ENCODE measurements at places on chromosomes 6 and 20.

GRCh38 chr6:135030532-135031178 lies 24.0 kb downstream of the HBS1L start:
- H3K36me3 ChIP-seq = peaks cover 40% of the 10 kb centered on the region
- no peaks in the 10 kb centered on the region for H3K27me3 ChIP-seq
- no peaks in the 10 kb centered on the region for H3K4me1 ChIP-seq
- peak; percentile 13 for DNase-seq

DNA sequence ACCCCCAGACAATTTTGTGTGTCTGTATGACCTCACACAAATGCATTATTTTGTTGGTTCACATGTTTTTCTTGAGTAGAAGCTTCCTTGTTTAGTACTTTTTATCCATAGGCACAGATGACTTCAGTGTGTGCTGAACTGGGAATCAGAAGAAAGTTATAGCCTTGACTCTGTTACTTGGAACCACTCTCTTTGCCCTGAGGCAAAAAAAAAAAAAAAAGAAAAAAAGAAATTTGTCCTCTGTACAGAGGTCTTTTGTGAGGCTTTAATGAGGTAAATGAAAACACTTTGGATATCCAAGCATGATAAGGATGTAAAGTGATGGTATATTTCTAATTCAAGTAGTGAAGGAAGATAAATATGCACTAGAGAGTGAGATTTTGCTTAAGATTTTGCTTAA lies 51.9 kb downstream of the TRMT11 start:
- H3K4me1 ChIP-seq = no peaks in the 10 kb centered on the region
- H3K27me3 ChIP-seq = no peaks in the 10 kb centered on the region
- H3K27ac ChIP-seq = no peak overlapping the region

DNA sequence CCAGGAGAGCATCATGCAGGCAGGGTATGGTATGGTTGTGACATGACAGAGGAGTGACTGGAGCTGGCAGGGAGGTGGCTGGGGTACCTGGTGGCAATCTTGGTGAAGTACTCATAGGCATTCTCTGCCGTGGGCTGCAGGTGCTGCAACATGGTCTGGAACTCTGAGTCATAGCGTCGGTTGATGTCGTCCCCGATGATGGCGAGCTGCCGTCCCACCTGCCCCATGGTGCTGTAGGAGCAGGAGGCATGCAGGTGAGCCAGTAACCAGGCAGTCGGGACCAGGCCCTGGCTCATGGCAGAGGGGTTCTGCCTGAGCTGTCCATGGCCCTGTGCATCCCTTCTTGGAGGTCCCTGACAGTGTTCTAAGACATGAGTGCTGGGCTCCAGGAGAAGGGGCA lies 4.9 kb downstream of the BAK1 start:
- H3K36me3 ChIP-seq = peaks cover 51% of the 10 kb centered on the region
- no peak overlapping the region for H3K27ac ChIP-seq
- peaks cover 13% of the 10 kb centered on the region for H3K4me1 ChIP-seq
- DNase-seq = no peak

GRCh38 chr6:17064975-17065374 lies 36.9 kb upstream of the STMND1 start:
- H3K4me1 ChIP-seq = no peaks in the 10 kb centered on the region
- no peaks in the 10 kb centered on the region for H3K27me3 ChIP-seq
- no peak overlapping the region for H3K27ac ChIP-seq
- H3K4me3 ChIP-seq = no peak overlapping the region
- DNase-seq = no peak

DNA sequence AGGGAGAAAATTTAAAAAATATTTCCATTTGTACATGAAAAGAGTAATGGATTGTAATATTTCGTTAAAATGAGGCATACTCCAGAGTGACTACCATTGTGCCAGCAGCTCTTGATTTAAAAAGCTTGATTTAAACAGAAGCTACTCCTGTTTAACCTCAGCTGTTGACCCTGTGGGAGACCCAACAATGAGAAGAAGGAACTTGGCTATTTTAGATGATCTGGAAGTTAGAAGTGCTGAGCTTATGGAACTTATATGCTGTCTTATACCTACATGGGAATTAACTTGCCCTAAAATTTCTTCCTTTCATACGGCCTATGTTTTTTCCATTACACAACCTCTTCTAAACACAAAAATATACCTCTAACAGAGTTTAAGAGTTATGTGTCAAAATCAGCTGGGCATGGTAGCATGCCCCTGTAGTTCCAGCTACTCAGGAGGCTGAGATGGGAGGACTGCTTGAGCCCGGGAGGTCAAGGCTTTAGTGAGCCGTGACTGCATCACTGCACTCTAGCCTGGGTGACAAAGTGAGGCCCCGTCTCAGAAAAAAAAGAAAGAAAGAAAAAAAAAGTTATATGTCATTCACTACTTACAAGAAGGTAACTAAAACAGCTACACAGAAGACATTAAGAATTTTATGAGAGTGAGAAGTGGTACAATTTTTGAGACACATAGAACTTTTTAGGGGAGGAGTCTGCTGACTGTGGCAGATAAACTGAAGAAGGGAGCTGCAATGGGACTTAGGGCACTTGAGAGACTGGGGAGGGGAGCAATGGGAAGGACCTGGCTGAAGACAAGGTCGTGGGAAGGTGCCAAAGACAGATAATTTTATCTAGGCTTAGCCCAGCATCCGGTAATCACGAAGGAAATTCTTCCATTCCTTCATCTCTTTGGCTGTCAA lies 139.9 kb downstream of the MYB start:
- DNase-seq = no peak
- no peak overlapping the region for H3K27ac ChIP-seq
- no peaks in the 10 kb centered on the region for H3K36me3 ChIP-seq

GRCh38 chr20:21512634-21513180 lies 1.2 kb downstream of the NKX2-2 start:
- peak overlapping the region; percentile 67 for H3K4me3 ChIP-seq
- no peaks in the 10 kb centered on the region for H3K36me3 ChIP-seq
- peaks cover 94% of the 10 kb centered on the region for H3K27me3 ChIP-seq
- no peak overlapping the region for H3K27ac ChIP-seq
- peaks cover 35% of the 10 kb centered on the region for H3K4me1 ChIP-seq

DNA sequence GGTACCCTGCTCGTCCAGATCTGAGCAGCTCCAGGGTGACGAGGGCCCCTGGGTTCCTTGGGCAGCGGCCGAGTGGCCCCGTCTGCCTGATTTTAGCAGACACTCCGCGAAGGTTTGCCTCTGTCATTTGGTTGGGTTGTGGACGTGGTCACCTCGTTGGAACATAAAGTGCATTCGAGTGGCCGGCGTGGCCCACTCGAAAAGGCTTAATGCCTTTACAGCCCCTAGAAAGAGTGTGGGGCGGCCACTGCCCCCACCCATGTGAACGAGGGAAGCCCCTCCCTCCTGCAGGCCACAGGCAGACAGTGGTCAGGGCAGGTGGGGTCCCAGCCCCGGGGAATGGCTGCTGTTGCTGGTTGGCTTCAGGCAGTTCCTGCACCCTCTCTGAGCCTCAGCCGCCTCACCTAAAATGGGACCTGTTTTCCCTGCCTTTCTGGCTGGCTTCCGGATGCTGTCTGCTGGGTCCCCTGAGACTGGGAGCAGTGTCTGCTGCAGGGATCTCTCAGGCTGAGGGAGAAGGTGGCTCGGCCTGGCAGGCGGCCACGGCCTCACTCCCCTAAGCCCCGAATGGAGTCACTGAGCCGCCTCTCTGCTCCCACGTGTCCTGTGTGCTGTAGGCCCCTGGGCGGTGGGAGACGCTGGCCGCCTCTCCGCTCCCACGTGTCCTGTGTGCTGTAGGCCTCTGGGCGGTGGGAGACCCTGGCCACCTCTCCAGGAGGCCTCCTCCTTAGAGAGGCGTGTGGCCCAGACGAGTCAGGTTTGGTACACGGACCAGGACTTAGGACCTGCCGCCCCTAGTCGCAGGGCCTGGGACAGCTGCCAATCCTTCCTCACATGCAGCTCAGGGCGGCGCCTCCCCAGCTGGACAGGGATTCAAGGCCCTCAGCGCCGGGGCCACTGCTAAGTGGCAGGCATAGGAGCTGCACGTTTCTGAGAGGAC lies 233.0 kb downstream of the ERMARD start:
- H3K4me1 ChIP-seq = no peaks in the 10 kb centered on the region
- no peak overlapping the region for H3K27ac ChIP-seq
- H3K36me3 ChIP-seq = no peaks in the 10 kb centered on the region
- no peak overlapping the region for H3K4me3 ChIP-seq
- no peaks in the 10 kb centered on the region for H3K27me3 ChIP-seq
- DNase-seq = no peak

GRCh38 chr20:57964011-57964862 lies 254.4 kb upstream of the PMEPA1 start:
- H3K27ac ChIP-seq = no peak overlapping the region
- H3K36me3 ChIP-seq = no peaks in the 10 kb centered on the region
- DNase-seq = no peak
- H3K4me1 ChIP-seq = no peaks in the 10 kb centered on the region
- peak overlapping the region; percentile 12 for H3K4me3 ChIP-seq
- H3K27me3 ChIP-seq = peaks cover 43% of the 10 kb centered on the region

DNA sequence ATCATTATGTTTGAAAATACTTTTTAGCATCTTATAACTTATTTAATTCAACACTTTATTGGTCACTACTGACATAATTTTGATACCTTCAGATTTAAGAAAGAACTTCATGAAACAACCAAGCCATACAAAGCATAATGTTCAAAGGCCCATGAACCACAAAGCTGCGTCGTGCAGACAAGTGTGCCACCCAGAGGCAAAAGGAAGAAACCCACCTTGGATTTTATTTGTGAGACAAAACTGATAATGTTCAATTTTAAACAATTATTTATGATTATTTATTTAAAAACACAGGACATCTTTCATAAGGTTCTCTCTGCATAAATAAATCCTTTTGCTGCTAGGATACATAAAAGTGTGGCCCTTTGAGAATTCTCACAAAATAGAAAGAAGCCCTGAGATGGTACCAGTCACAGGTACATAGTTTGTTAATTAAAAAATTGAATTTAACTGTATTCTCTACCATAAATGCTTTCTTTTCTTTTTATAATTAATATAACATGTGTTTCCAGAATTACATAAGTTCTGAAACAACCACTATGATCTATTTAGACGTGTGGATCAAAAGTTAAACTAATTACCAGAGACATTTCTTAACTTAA lies 143.7 kb downstream of the RALGAPA2 start:
- H3K36me3 ChIP-seq = peaks cover 5% of the 10 kb centered on the region
- H3K27ac ChIP-seq = no peak overlapping the region
- H3K4me1 ChIP-seq = no peaks in the 10 kb centered on the region
- no peaks in the 10 kb centered on the region for H3K27me3 ChIP-seq
- H3K4me3 ChIP-seq = no peak overlapping the region
- DNase-seq = peak; percentile 47

- no peaks in the 10 kb centered on the region for H3K36me3 ChIP-seq
- H3K27me3 ChIP-seq = no peaks in the 10 kb centered on the region
- H3K27ac ChIP-seq = peak within 1 kb of the TSS; percentile 34
- peaks cover 47% of the 10 kb centered on the region for H3K4me1 ChIP-seq
- peak; percentile 47 for DNase-seq
These were observed at the start of gene SLC29A1 for GRCh38 chr6:44223319-44224028. Gene SLC29A1, plus strand, starts transcription at chr6:44223595. Its CDS starts 3,719 bp downstream, at chr6:44227314.

DNA sequence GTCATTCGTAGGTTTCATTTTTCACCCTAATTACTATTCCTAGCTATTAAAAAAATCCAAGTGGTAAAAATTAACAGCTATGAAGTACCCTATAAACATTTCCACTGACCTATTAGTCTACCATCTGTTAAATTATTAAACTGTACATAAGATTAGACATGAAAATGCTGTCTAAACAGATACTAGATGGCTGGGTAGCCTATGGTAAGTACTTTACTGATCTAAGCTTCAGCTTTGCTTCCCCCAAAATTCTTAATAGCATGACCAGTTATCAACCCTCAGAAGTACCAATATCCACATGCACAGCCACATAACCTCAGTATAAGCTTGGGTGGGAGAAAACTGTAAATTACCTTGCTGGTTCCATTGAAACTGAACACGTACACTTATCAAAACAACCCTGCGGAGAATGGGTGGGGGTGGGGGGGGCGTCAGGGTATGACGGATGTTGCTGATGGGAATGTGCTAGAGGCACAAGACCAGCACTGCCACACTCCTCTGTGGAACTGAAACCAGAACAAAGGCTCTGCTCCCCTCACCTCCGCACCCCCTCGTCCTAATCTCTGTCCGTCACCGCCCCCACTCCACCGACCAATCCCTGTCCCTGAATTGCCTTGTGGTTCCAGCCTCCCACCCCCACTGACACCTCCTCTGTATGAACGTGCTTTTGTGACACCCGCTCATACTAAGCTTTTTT lies 45.3 kb downstream of the B4GALT5 start:
- no peaks in the 10 kb centered on the region for H3K36me3 ChIP-seq
- peak overlapping the region; percentile 83 for H3K27ac ChIP-seq
- no peak for DNase-seq
- no peaks in the 10 kb centered on the region for H3K27me3 ChIP-seq
- H3K4me3 ChIP-seq = no peak overlapping the region
- H3K4me1 ChIP-seq = peaks cover 17% of the 10 kb centered on the region

DNA sequence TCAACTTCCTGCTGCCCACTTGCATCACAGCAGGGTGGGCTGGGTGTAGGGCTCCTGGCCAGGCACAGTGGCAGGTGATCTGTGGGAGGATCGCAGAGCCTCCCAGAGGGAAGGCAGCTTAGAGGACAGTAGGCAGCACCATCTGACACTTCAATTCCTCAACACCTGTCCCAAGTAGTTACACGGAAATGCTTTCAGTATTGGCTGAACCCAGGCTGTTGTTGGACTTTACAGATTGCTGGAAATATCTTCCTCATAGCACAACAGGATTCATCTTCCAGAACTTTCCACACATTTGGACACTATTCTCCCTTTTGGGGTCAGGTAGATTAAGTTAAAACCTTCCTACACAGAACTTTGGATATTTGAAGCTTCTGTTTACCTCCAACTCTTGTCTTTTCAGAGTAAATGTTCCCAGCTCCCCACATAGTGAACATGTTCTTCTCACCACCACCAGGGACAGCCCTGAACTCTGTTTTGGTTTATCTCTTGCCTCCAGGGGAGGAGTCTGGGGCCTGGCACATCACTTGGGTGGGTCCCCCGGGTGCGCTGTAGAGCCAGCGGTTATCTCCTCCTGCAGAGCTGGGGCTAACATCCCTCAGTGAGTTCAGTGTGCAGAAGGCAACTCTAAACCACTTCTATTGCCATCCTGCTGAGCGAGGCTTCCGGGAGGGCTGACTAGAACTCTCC lies 3.5 kb upstream of the SLC22A2 start:
- H3K36me3 ChIP-seq = peaks cover 2% of the 10 kb centered on the region
- no peaks in the 10 kb centered on the region for H3K27me3 ChIP-seq
- peaks cover 14% of the 10 kb centered on the region for H3K4me1 ChIP-seq
- no peak overlapping the region for H3K4me3 ChIP-seq

DNA sequence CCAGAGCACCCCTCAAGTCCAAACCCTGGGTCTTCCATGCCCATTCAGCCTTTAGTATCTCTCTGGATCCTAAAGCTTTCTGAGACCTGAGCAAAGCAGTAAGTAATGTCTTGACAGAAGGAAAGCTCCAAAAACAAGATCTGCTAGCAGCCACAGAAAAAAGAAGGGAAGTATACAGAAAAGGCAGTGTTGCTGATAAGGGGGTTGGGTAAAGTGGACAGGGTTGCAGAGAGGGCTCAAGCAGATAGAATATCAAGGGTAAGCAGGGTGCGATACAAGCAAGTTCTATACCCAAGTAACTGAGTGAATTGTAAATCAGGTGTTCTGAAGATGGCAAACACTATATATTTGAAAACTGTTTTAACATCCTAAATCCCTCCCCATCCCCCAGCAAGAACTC lies 113.4 kb upstream of the CARMIL1 start:
- no peaks in the 10 kb centered on the region for H3K36me3 ChIP-seq
- H3K27me3 ChIP-seq = no peaks in the 10 kb centered on the region
- H3K4me3 ChIP-seq = no peak overlapping the region
- H3K4me1 ChIP-seq = no peaks in the 10 kb centered on the region
- DNase-seq = no peak

- no peak for DNase-seq
- H3K27ac ChIP-seq = no peak overlapping the region
- no peaks in the 10 kb centered on the region for H3K27me3 ChIP-seq
- H3K4me3 ChIP-seq = no peak overlapping the region
- no peaks in the 10 kb centered on the region for H3K4me1 ChIP-seq
These were observed 842.2 kb upstream of the MAP3K7 start for GRCh38 chr6:91428953-91429560.

Data from mesenchymal stem cell (in vitro differentiated cells and primary cell).